ENCODE measurements at places on chromosomes 7 and 10.

DNA sequence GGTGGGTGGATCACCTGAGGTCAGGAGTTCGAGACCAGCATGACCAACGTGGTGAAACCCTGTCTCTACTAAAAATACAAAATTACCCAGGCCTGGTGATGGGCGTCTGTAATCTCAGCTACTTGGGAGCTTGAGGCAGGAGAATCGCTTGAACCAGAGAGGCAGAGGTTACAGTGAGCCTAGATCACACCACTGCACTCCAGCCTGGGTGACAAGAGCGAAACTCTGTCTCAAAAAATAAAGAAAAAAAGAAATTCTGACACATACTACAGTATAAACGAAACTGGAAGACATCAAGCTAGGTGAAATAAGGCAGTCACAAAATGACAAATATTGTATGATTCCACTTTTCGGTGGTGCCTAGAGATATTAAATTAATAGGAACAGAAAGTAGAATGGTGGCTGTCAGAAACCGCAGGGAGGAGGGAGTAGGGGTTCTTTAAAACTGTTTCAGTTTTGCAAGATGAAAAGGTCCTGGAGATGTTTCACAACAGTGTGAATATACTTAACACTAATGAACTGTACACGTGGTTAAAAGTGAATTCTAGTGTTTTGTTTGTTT lies 23.2 kb downstream of the PILRA start:
- no peak for DNase-seq

DNA sequence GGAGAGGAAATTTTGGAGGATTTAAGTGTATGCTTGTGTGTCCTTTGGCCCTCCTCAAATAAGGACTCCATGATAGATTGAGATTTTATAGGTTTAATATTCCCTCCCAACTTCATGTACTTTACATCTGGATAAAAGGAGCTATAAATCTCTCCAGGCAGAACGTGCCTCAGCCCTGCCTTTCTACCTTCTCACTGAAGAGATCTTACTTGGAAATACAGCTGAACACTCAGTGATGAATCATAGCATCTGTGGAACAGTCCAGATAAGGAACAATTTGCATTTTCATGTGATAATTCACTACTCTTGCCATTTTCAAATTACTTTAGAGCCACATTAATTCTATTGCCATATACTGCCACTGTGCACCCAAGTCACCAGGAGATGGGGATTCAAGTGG lies 364.6 kb upstream of the PODXL start:
- DNase-seq = peak; percentile 76

DNA sequence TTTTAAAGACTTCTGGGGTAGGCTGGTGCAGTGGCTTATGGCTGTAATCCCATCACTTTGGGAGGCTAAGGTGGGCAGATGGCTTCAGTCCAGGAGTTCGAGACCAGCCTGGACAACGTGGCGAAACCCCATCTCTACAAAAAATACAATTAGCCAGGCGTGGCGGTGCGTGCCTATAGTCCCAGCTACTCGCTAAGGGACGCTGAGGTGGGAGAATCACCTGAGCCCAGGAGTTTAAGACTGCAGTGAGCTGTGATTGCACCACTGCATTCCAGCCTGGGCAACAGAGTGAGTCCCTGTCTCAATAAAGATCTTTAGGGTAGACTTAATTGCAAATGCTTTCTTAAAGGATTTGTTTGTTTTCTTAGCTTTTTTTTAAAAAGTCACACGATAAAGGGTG lies 29.3 kb downstream of the PTPN12 start:
- no peak for DNase-seq

GRCh38 chr7:37065779-37066271 lies 341.5 kb upstream of the AOAH start:
- DNase-seq = no peak

GRCh38 chr10:59432207-59432900 lies 70.0 kb upstream of the FAM13C start:
- DNase-seq = no peak

DNA sequence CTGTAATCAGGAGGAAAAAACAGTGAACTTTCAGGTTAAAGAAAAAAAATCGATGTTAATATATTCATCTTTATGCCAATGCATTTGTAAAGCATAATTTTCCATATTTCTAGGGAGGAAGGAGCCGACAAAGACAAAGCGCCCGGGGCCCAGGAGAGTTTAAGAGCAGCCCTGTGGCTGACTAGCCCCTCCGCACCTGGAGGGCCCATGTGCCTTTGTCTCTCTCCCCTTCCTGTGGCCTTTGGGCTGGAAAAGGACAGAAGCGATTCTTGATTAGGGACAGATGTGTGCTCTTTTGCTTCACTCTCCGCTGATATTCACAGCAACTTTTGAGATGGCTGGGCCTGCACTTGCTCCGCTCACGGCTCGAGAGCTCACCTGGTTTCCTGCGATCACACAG lies 23.1 kb downstream of the DDC start:
- no peak for DNase-seq

DNA sequence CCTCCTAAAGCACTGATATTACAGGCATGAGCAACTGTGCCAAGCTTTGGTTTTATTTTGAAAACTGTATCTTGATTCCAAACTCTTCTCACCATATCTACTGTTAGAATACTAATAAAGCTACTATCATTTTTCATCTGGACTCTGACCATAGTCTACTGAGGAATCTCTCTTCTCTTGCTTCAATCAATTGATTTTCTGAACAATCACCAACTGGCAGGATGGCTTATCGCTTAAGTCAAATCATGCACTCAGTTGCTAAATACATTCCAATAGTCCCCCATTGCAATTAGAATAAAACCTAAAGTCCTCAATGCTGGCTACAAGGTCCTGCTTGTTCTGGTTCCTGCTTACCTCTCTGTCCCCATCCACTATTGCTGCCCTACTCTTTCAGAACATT lies 2.3 kb upstream of the APBB1IP start:
- no peak for DNase-seq

DNA sequence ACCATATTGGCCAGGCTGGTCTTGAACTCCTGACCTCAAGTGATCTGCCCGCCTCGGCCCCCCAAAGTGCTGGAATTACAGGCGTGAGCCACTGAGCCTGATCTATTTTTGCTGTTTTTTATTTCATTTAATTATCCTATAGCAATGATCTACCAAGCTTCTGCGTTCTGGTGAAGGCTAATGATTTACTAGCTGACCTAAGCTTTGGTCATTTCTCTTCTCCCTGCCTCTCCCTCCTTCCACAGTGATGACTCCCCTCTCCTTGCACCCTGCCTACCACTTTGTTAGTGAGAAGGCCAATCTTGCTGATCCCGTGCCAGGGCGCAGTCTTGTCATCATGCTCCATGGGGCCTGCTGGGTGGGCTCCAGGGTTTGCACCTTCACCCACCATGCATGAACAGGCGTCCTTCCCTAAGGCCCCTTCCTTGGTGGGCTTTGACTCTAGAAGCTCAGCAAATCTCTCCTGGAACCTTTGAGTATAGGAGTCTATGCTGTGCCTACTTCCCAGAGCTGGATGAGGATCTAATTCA lies 11.9 kb upstream of the ZCCHC24 start:
- no peak for DNase-seq

DNA sequence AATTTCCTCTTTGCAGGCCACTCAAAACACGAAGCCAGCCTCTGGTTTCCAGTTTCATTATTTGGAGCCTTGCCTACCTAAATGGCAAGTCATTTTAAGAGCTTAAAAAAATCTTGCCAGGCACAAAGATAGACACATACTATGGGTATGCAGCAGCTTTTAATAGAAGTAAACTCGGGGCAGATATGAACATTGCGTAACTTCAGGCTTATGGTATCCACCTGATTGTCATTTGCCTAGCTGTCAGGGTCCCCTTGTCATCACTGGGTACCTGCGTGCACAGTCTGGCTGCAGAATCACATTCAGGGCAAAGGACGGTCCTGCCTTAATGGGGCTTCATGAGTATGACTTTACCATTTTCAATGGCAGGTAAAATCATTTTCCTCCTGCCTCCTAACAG lies 466.1 kb upstream of the NRP1 start:
- DNase-seq = no peak

DNA sequence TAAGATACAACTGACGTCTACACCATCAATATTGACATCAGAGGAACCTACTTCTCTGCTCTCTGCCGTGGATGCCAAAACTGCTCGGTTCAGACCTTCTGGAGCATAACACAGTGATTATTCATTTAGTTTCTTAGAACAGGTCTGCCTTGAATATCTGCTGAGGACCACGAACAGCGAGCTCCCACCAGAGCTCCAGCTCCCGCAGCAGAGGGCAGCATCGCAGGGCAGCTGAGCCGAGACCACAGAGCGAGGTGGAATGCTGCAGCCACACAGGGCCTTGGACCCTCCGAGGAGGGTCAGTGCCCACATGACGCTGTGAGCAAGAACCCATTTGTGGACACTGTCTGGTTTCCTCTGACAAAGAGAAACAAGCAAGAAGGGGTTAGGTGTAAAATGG lies 6.8 kb downstream of the VIPR2 start:
- DNase-seq = no peak

DNA sequence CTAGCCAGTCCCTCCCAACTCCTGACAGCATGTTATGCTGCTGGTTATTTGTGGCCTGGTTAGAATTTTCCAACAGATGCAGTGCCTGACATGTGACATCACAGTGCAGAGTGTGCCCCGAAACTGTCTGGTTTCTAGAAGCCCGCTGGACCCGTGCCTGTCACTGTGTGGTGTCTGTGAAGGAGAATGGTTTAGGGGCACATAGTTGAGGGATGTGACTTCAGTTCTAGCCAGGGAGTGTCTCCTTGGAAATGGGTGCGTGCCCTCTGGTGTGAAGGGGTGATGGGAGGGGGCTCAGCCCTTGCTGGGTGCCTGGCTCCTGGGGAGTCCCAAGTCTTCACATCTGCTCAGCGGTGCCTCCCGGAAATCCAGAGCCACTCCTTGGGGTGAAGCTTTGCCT lies 303.6 kb downstream of the GLRX3 start:
- no peak for DNase-seq

- no peak for DNase-seq
These were observed 890 bp downstream of the ZFYVE27 start for GRCh38 chr10:97737770-97738265.

- DNase-seq = no peak
These were observed 264.7 kb downstream of the BAMBI start for GRCh38 chr10:28942012-28942411.

- no peak for DNase-seq
These were observed 16.7 kb downstream of the UBTD1 start for GRCh38 chr10:97515271-97515978.

DNA sequence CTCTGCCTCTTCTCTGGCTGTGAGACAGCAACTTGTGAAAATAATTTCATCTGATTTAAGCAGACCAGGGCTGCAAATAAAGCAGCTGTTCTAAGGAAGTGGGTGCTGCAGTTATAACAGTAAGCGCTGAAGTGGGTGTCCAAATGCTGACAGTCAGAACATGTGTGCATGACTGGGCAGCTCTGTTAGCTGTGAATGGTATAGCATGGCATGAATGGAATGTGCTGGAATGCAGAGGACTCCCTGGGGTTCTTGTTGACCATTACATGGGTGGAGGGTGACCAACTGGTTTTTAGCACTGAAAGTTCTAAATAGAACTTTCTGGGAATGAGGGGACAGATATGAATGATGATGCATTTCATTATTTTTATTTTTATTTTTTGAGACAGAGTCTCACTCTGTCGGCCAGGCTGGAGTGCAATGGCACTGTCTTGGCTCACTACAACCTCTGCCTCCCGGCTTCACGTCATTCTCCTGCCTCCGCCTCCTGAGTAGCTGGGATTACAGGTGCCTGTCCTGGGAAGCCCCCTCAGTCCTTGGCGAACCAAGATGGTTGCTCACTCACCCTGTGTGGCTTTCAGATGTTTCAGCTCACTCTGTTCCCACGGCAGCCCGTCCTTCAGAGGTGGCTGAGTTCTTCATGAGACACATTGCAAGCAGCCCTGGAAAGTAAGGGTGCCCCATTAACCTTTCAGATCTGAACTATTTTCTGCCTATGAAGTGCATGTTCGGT lies 319.8 kb upstream of the PHYHIPL start:
- DNase-seq = no peak

- no peak for DNase-seq
These were observed 28.1 kb upstream of the GARS1 start for GRCh38 chr7:30566596-30566995.

DNA sequence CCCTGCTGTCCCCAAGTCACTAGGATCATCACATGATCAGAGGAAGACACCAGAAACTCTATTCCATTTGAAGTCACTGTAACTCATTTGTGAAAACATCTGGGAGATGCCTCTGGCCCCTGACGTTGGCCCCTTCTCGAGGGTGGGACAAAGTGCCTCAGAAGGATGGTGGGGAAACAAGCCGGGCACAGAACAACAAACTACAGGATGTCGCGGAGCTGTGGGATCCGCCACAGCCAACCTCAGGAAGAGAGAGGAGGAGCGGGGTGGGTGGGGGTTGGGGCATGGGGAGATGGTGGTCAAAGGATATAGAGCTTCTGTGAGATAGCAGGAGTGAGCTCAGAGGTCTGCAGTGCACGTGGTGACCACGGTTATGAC lies 265.6 kb upstream of the TCERG1L start:
- DNase-seq = no peak

GRCh38 chr10:79445977-79446757 lies 743 bp upstream of the ZCCHC24 start:
- DNase-seq = no peak

GRCh38 chr7:150432915-150433892 lies 17.2 kb upstream of the GIMAP8 start:
- no peak for DNase-seq

- no peak for DNase-seq
These were observed 6.0 kb downstream of the WIPF3 start for GRCh38 chr7:29812185-29812876.

DNA sequence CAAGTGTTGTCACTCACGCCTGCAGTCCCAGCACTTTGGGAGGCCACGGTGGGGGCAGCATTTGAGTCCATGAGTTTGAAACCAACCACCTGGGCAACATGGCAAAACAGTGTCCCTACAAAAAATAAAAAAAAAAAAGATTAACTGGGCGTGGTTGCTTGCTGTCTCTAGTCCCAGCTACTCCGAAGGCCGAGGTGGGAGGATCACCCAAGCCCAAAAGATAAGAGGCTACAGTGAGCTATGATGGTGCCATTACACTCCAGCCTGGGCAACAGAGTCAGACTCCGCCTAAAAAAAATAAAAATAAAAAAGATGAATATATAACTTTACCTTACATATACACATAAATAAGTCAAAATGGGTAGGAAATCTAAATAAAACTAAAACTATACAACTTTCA lies 2.5 kb upstream of the LMOD2 start:
- no peak for DNase-seq

GRCh38 chr7:2387897-2388636 lies 15.3 kb upstream of the CHST12 start:
- DNase-seq = no peak

- no peak for DNase-seq
These were observed 10.8 kb downstream of the PRPS1L1 start for GRCh38 chr7:18016547-18017444.

- no peak for DNase-seq
These were observed 5.0 kb downstream of the CXCL12 start for GRCh38 chr10:44379907-44380306.

DNA sequence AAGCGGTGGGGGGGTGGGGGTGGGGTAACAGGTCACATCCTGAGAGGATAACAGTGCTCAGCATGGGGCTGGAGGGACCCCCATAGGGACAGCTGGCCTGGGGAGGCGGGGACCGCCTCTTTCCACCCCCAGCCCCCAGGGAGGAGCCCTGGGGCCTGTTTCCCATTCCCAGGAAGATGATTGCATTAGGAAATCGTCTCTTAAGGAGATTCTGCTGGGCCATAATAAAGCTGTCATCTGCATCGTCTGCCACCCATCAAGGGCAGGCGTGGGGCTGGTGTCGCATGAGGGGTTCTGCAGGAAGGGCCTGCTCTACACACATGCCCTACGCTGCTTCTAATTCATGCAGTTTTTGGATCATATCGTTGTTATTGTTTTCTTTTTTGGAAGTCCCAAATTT lies 17.2 kb downstream of the RET start:
- no peak for DNase-seq

- no peak for DNase-seq
These were observed 204.0 kb downstream of the AHR start for GRCh38 chr7:17502213-17503060.

Measured in DMS79 (cell line).